ENCODE measurements at places on chromosomes 2 and 18. TPM values are rescaled to one million over a fixed set of nuclear protein-coding genes. Genes with fewer than 3 reads are reported as not detected.

DNA sequence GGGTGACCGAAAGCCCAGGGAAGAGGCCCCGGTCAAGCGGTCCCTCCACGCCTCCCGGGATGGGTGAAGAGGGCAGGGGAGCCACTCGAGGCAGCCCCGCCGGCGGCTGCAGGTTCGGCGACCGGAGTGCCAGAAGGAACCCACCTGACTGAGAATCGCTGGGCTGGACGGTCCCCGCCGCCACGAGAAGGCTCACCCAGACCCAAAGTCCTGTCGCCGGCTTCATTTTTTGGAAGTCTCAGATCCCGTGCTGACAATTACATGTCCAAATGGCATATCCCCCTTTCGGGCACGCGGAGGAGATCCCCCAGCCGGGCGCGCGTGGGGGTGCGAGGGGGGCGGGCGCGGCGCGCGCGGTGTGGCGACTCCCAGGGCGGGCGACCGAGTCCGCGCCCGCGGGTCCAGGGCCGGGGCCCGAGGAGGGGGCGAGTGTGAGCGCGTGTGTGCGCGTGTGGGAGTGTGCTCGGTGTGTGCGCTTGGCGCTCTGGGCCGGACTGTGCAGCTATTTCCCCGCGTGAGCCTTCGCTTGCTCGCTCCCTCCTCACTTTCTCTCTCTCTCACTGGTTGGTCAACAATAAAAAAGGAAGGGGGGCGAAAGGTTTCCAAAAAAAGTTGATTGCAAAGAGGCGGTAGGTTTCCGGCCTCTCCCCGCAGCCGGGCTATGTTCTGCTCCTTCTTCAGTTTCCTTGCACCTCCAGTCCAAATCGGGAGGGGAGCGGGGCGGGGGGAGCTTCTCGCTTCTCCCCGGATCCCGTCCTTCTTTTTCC is at the start of gene ERBB4:
TSS of gene ERBB4 (minus strand) at position 498 of the 767 bp plus-strand sequence. CDS start at position 226, 272 bp downstream.
- DNase-seq = peak; percentile 56

- peak; percentile 13 for DNase-seq
These were observed 342.5 kb upstream of the NXPH2 start for GRCh38 chr2:139122711-139123158.

- DNase-seq = no peak
These were observed 8.6 kb downstream of the SPR start for GRCh38 chr2:72895759-72896281.

GRCh38 chr2:25228848-25229278 is 60.5 kb upstream of the POMC start:
- DNase-seq = peak; percentile 80

Gene KIF5C
- 58.1 TPM for total RNA-seq

All from H1 (cell line).